ENCODE measurements at places on chromosomes 3 and 15. TPM values are rescaled to one million over a fixed set of nuclear protein-coding genes. Genes with fewer than 3 reads are reported as not detected.
A peak's percentile ranks its signal among the peaks of the same experiment; 100 is the strongest.

SMAD6 gene
- 2.4 TPM for total RNA-seq

PTX3 gene
- 161 TPM for total RNA-seq

DNA sequence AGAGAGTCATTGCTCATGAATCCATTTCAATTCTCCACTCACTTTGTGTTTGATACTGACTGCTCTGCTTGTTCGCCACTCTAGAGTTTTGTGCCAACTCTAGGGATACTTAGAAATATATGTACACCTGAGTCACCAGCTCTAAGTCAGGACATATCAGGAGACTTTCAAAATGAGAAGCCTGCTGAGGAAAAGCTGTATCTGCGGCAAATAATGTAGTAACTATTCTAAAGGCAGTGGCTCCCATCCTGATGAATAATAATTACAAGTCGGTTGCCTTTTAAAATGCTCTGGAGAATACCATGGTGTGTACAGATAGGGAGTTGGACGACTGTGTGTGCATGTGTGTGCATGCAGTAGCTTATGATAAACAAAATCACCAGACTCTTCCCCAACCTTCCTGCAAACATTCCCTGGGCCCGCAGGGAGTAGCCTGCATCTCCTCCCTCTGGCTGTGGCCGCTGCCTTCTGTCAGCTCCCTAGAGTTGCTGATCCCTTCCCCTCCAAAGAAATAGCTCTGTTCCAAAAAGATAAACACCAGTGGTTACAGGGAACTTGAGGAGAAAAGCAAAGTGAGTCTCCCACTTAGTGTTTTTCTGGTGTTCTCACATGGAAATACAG, 346.3 kb upstream of the UMPS start:
- DNase-seq = no peak

ZNF654 gene
- 14.8 TPM for total RNA-seq

DNA sequence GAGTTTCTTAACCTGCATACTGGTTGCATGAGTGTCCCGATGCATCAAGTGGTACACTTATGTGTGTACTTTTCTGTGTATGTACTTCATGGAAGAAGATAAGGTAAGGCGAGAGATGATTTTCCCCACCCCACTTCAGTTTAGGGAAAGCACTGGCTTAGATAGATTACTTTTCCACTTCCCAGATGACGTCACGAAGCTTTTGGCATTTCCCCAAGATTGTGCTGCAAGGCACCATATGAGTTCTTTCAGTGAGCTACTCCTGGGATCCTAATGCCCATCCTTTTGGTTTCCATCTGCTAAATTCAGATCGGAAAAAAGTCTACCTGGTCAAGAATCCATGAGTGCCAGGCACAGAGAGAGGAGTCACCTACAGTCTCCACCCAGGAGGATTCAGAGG, 4.5 kb downstream of the IL17RB start:
- peak; percentile 26 for DNase-seq

GRCh38 chr15:28944696-28945300, 59.0 kb downstream of the APBA2 start:
- no peak for DNase-seq

- peak; percentile 51 for DNase-seq
Observed at GRCh38 chr3:19866751-19867347, 67.2 kb downstream of the EFHB start.

DNA sequence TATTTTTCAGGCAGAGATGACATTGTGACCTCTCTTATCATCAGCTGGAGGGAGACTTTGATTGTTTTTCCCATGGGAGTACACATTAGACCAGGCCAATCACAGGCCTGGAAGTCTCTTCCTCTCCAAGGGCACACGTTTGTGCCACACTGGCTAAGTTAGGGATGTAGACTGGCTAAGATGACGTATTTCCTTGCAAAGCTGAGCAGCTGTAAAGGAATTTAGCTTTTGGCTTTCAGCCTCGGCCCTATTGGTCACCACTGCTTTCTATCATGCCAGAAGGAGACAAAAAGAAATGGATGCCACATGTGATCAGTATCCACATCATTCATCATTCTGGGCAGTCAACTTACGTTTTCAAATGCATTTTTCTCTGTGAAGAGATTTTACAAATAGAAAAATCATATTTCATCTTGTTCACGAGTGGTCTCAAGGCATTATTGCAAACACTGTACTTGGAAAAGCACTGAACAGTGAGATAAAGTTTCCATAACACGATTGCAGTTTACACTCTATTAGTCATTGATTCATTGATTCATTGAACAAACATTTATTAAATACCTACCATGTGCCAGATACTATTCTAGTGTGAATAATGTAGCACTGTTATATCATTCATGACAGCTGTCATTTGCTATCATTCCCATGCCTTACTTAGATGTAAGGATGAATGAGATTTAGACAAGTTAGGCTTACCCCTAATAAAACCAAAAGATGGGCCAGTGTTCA, 27.0 kb upstream of the RNF7 start:
- peak; percentile 82 for DNase-seq

DNA sequence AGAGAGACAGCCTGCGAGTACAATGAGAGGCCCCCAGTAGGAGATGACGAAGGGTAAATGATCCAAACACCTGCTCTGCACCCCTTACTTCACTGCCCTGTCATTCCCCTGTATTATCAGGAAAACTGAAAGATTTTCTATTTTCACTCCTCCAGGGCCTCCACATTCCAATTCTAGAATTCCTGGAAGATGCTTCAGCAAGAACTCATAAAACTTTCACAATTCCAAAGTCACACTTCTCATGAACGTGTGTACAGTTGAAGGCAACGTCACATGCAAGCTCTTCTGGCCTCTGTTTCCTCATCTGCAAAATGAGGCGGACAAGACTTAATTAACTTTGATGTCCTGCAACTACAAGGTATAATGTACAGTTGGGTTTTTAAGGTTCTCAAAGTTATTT, 62.8 kb upstream of the SPATA12 start:
- no peak for DNase-seq

GRCh38 chr15:74291101-74292071, 55.3 kb downstream of the CCDC33 start:
- peak; percentile 44 for DNase-seq

- no peak for DNase-seq
Observed at GRCh38 chr3:174198199-174198598, 660.9 kb upstream of the NAALADL2 start.

GRCh38 chr3:144200004-144200403, 228.4 kb downstream of the DIPK2A start:
- no peak for DNase-seq

DNA sequence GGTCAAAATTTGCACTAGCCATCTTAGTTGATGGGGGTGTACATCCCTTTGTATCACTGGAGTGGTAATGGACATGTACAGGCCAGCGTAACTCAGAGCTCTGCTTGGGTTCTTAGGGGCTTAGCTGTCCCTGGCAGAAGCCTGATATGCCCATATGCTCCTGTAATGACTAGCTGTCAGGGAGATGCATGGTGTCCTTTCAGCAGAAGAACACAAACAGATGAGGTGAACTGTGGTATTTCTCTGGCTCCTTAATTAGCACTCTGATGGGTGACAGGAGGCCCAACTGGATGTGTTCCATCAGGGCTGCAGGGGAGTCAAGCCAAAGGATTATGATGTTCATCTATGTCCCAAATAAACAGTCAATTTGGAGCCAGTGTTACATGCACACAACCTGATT, 774.5 kb downstream of the AGBL1 start:
- no peak for DNase-seq

FBXO45 gene
- total RNA-seq = 11.8 TPM

GRCh38 chr3:70737666-70738290, 425.3 kb upstream of the MDFIC2 start:
- no peak for DNase-seq

SLC28A2 gene
- total RNA-seq = not detected

DNA sequence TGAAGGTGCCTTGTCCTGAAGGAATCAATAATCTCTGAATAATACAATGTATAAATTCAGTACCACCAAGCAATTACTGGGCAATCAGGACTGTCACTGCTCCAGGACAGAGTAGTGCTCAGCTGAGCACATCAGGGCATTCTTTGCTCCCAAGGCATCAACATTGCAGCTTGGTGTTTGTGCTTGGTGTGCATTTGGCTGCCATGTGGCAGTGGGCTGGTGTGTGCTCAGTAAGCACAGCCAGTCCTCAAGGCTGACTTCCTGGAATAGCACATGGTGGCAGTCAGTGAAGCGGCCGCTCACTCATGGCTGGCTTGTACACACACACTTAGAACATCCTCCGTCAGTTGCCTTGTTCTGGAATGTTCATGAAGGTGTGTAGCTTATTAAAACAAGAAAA, 217.0 kb downstream of the EPHB1 start:
- no peak for DNase-seq

CNTN4 gene
- total RNA-seq = not detected

DNA sequence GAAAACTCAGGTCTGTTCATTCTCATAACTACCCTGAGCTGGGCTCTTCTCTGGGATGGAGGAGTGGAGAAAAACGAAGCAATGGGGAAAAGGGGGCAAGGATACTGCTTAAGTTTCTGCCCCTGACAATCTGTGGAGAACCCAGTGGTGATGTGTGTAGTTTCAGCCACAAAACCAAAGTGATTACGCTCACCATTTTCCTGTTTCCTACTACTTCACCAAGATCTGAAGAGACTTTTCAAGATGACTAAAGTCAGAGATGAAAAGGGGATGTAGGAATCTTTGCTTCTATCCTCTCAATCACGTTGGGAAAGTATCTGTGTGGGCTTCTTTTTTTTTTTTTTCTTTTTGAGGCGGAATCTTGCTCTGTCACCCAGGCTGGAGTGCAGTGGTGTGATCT, 8.3 kb upstream of the UBE2E1 start:
- DNase-seq = no peak

DNA sequence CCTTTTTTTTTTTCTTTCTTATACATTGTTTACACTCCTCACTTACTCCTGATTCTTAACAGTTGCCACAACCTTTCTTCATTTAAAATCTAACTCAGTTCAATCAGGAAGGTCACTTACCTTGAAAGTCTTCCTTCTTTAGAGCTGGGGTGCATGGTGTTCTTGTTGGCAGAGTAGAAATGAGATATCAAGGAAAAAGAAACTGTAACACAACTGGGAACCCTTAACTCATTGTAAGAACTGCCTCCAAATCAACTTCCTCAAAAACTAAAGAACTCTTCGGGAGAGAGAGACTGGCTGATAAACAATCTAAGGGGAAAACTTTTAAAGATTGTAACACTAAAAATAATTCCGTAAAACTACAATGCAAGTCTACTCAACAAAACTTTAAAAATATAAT, 1.4 kb upstream of the APPL1 start:
- DNase-seq = no peak

DNA sequence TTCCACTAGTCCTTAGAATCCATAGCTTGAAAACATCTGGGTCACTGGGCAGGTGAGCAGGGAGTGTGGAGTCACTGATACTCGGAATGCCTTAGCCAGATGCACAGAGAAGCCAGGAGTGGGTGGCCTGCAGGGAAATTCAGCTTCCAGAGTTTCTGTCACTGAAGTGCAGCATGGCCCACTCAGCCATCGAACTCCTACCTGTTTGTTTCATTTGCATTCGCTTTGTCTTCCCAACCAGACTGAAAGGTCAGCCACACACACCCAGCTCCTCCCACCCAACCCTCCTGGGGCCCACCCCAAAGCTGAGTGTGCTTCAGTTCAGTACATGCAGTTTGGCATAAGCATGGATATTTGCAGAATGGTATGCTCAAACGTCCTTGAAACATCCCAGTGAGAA, 124.5 kb upstream of the ATP10A start:
- DNase-seq = no peak

DNA sequence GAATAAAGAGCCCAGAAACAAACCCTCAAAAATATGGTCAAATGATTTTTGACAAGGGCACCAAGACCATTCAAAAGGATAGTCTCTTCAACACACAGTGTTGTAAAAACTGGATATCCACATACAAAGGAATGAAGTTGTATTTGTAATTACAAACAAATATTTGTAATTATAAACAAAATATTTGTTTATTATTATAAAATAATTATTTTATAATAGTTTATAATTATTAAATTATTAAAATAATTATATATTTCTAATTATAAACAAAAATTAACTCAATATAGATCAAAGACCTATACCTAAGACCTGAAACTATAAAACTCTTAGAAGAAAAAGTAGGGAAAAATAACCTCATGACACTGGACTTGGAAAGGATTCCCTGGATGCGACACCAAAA, 23.3 kb upstream of the ACAN start:
- no peak for DNase-seq

EOMES gene
- not detected for total RNA-seq

DNA sequence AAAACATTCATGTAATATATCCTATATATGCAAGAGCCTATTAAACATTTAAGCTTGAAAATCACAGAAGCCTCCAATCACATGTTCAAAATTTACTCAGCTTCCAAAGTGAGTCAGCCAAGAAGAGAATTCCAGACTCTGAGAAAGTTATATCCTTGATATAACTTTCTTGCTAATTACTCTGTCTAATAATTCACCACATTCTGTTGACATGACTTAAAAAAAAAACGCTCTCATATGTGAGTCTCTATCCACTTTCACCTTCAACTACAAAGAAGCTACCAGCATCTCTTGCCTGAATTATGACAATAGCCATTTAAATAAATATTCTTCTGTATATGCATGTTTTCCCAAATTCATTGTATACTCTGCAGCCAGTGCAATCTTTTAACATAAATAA, 1116.3 kb upstream of the CADM2 start:
- DNase-seq = no peak

DNA sequence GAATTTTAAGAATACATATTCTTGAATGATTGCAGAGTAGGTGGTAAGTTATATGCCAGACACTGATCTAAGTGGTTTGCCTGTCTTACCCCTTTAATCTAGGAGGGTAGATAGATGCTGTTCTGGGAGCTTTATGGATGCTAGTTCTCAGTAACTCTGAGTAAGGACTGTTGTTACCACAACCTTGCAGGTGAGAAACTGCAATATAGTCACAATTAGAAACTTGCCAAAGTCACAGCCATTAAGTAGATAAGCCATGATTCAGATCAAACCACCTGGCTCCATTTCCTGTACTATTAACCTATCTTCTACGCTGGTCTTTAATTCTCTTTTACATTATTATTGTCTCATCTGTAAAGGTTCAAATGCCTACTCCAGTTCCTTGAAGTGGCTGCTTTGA, 46.8 kb downstream of the UBE2E2 start:
- DNase-seq = no peak

GRCh38 chr3:168154089-168154488, 58.4 kb upstream of the GOLIM4 start:
- DNase-seq = no peak

- DNase-seq = no peak
Observed at GRCh38 chr15:35934383-35935049, 388.6 kb upstream of the DPH6 start.

TIMP4 gene
- 0.46 TPM for total RNA-seq

DNA sequence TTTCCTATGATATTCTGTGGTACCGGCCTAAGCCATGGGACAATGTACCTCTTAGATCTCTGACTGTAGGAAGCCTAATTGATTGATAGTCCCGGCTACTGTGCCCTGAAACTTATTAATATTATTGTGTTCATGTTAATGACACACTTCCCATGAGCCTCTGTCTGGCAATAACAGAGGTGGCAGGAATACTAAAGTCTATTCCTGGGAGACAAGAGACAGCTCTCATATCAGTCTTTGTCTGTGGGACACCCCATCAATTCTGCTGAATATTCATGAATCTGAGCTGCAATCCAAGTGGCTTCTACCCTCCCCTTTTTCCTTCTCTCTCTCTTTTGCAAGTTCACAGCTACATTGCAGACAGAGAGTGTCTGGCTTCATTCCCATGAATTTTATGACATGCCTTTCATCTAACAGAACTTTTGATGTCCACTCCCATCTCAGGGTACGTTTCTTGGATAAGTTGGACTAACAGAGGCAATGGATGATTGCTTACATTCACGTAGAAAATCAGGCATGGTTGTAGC, 907.5 kb downstream of the ZPLD1 start:
- no peak for DNase-seq

NTRK3 gene
- 0.23 TPM for total RNA-seq
